CD4-positive, alpha-beta T cell treated with Interleukin-6 for 4 hours (primary cell): ENCODE measurements at places on chromosomes 13 and 19.
A peak's percentile ranks its signal among the peaks of the same experiment; 100 is the strongest.

- peak; percentile 70 for DNase-seq
Observed at GRCh38 chr19:13277104-13277809, 127.0 kb downstream of the IER2 start.

- no peak for DNase-seq
Observed at GRCh38 chr13:51495316-51495715, 42.5 kb upstream of the INTS6 start.

GRCh38 chr13:109784590-109785140, 1.7 kb downstream of the IRS2 start:
- peak; percentile 79 for DNase-seq

- no peak for DNase-seq
Observed at GRCh38 chr13:39712626-39713025, 57.2 kb downstream of the COG6 start.

- DNase-seq, result peak; percentile 81
Observed at GRCh38 chr19:53424968-53425597, 6.7 kb upstream of the ZNF761 start.

- no peak for DNase-seq
Observed at GRCh38 chr13:39729156-39729555, 73.7 kb downstream of the COG6 start.

DNA sequence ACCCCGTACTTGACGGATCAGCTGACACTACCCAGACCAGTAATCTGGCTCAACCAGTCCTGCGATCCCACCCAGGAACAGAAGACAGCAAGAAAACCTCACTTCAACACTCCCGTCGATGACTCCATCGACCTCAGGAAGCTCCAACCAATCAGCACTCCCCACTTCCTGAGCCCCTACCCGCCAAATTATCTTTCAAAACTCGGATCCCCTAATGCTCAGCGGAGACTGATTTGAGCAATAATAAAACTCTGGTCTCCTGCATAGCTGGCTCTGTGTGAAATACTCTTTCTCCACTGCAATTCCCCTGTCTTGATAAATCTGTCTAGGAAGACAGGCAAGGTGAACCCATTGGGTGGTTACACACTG, 1.2 kb downstream of the LSM4 start:
- DNase-seq, result peak; percentile 40

- peak; percentile 6 for DNase-seq
Observed at GRCh38 chr13:105410602-105411001, 1124.9 kb downstream of the EFNB2 start.

- DNase-seq, result no peak
Observed at GRCh38 chr13:76754414-76754813, 131.8 kb downstream of the KCTD12 start.

- DNase-seq, result no peak
Observed at GRCh38 chr13:23107665-23108064, 73.1 kb upstream of the SGCG start.

- no peak for DNase-seq
Observed at GRCh38 chr13:106468744-106469590, 66.5 kb downstream of the EFNB2 start.

DNA sequence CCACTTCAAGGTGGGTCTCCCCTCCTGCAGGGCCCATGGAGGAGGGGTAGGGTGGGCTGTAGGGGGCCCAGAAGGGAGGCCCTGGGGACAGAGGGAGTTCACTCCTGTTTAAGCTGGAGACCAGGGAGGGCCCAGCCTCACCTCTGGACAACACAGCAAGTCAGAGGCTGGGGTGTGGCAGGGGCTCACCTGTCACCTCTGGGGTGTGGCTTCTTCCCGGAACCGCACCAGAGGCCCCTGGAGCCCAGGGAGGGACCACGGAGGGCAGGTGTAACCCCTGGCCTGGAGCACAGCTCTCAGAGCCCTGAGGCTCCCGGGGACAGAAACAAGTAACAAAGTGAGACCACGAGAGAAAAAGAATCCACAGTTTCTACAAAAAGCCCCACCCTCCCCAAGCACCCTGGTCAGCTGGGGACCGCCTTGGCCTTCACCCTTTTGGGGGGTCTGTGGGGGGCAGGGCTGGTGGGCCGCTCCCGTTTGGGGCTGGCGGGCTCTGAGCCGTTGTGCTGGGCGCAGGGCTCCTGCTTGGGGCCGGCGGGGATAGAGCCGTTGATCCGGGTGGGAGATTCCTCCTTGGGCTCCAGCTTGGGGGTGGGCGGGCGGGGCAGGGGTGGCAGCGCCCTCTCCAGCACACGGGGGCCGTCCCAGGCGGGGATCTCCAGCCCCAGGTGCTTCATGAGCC, 8.0 kb downstream of the SIRT6 start:
- no peak for DNase-seq

DNA sequence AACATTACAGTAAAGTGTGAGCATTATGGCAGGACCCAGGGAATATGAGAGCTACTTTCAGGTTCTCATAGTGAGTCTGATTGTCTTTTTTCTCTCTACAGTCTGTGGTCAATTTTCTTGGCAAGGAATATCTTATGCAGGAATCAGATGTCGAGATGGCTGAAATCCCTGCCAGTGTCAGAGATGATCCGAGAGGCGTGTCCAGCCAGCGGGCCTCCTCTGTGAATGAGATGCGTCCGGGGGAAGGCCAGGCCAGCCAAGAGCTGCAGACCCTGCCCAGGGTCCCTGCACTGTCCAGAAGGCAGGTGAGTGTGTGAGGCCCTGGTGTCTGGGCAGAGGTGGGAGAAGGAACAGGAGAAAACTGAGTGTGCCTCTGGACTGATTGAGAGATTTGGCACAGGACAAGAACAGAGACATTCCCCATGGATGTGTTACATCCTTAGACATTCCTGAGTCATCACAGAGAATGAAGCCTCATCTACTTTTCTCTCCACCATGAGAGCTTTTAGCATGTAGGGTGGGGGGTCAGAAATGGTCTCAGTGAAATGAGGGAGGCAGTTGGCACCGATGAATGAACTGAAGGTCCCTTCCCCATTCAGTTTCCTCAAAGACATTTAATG, 27.3 kb upstream of the EDDM13 start:
- DNase-seq, result no peak

- DNase-seq, result no peak
Observed at GRCh38 chr13:106187101-106187500, 348.4 kb downstream of the EFNB2 start.

- DNase-seq, result peak; percentile 18
Observed at GRCh38 chr19:40191836-40192646, 815 bp downstream of the MAP3K10 start.

GRCh38 chr13:99619207-99619606, 117.9 kb downstream of the TM9SF2 start:
- DNase-seq, result no peak

- DNase-seq, result no peak
Observed at GRCh38 chr13:114272977-114273376, 8.4 kb upstream of the UPF3A start.

- no peak for DNase-seq
Observed at GRCh38 chr19:42465827-42466280, 23.1 kb upstream of the CXCL17 start.

DNA sequence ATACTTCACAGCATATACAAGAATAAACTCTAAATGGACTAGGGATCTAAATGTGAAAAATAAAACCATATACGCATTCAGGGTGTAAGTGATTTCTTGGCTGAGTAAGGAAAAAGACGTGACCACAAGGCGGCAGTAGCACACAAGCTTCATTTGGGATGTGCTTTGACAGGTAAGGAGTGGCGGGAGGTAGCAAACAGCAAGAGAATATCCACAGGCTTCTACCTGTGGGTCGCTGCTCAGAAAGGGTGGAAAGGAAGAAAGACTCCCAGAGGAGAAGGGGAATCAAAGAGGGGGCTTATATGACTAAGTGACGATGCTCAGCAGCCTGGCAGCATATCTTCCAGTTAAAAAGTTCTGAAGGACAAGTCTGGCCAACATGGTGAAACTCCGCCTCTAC, 2.5 kb upstream of the ZNF121 start:
- peak; percentile 82 for DNase-seq

- DNase-seq, result peak; percentile 66
Observed at GRCh38 chr13:45333977-45334922, 6.7 kb downstream of the TPT1 start.

GRCh38 chr19:31271306-31271911, 77.8 kb downstream of the TSHZ3 start:
- DNase-seq, result no peak

GRCh38 chr19:17332677-17333581, 1.7 kb downstream of the ANO8 start:
- peak; percentile 13 for DNase-seq

DNA sequence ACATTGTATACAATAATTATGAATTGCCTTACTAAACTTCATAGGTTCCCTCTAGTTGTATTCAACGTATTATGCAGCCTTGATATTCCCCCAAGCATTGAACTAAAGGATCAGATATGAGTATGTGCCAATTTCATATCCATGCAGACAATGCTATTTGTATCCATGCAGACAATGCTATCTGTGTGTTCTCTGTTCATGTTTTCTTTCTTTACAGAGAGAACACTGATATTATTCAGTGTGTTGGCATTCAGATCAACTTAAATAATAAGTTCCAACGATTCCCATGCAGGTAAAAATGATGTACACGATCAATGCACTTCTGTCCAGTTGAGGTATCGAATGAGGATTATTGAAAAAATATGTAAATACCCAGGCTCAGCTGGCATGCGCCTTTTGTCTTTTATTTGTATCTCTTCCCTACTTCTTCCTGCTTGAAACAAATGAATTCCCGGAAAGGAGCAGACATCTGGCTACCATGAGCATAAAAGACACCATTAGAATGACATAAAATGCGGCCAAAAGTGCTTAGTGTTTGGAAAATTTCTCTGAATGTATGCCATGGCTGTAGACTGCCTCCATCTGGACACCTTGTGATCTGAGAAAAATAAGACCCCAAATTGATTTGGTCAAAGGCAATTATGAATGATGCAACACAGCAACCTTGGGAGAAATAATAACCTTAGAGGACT, 731.5 kb downstream of the SLITRK1 start:
- DNase-seq, result no peak

- peak; percentile 25 for DNase-seq
Observed at GRCh38 chr13:76667551-76667950, 218.7 kb downstream of the KCTD12 start.

DNA sequence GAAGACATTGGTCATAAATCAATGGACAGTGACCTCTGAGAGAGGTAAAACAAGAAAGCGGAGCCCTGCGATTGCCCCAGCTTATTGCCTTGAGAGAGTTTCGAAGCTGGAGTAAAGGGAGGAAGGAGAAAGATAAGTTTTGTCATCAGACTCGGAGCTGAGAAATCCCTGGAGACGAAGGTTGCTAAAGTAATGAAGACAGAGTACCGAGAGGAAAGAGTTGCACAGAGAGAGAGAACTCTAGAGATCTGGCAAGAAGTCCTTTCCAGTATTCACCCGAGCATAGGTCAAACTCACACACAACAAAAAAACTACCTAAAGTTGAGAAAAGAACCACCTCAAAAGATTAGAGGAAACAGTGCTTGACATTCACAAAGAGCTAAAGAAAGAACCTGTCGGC, 472.0 kb downstream of the DACH1 start:
- no peak for DNase-seq

GRCh38 chr13:34654203-34654602, 287.9 kb upstream of the NBEA start:
- no peak for DNase-seq

- no peak for DNase-seq
Observed at GRCh38 chr13:98508685-98509084, 68.2 kb downstream of the STK24 start.

DNA sequence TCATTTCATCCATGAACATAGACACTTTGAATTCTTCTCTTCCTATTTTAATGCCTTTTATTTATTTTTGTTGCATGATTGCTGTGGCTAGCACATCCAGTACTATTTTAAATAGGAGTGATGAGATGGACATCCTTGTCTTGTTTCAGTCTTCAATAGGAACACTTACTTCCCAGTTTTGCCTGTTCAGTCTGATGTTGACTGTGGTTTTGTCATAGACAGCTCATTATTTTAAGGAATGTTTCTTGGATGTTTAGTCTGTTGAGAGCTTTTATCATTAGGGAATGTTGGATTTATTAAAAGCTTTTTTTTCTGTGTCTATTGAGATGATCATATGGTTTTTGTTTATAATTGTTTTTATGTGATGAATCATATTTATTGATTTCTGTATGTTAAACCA, 586.6 kb downstream of the SLITRK1 start:
- no peak for DNase-seq

DNA sequence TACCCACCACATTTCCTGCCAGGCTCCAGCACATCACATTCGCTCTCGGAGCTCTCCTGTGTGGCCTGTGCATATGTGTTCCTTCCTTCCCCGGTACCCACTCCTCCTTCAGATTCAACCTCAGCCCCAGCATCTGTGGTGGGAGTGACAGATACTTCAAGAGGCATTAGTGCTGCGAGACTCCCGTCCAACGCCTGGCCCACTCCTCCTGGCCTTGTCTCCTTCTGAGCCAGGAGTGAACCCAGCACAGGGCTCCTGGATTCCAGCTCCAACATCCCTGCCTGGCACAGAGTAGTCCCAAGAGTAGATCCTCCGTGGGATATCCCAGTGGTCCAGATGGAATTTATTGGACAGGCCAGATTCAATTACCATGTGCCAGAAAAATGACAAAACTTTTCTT, 55.9 kb downstream of the SACS start:
- DNase-seq, result no peak

DNA sequence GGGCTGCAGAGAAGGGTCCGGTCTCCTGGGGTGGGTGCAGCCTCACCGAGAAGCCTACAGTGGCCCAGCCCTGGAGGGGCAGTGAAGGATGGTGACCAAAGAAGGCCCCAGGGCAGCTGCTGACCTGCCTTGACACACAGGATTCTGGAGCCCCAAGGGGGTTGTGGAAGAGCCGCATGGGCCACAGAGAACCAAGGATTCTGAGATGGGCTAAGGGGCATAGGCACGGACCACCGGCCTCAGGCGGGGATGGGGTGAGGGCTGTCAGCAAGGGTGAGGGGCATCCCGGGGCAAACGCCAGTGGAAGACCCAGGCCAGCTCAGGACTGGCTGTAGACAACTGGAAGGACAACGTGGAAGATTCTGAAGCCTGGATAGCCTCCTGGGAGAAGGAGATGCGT, 151.6 kb downstream of the TEX29 start:
- no peak for DNase-seq

DNA sequence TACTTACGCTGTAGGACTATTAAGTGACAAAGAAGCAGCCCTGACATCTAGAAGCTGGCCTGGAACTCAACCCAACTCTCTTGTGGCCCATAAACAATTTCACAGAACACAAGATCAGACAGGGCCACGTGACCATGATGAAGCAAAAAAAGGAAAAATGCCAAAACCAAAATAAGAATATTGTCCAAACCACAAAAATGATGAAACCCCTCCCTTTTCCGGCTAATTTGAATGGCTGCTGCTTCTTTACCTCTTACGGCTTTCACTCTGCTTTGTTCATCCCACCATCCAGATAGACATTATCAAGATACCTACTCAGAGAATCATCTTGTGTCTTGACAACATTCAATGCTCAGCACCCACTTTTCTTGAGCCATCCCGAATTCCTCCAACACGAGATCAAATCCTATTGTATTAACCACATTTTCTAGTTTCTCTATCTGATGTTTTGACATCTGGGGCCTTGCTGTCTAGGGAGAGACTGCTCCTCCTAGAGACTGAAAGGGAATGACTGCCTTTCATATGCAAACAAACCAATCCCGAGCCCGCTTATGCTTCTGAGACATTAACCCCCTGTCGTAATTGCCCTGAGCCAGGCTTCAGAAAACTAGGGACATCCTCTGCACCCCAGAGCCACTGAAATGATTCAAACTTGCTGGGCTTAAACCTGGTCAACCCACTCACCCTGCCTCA, 186.3 kb downstream of the TDRD3 start:
- DNase-seq, result no peak

GRCh38 chr19:41192574-41193429, at the start of gene CYP2S1:
Gene CYP2S1, plus strand, starts transcription at chr19:41193219. Its CDS starts 46 bp downstream, at chr19:41193265.
- peak; percentile 19 for DNase-seq
